ENCODE measurements at places on chromosomes 4 and X. TPM values are rescaled to one million over a fixed set of nuclear protein-coding genes. Genes with fewer than 3 reads are reported as not detected.

DNA sequence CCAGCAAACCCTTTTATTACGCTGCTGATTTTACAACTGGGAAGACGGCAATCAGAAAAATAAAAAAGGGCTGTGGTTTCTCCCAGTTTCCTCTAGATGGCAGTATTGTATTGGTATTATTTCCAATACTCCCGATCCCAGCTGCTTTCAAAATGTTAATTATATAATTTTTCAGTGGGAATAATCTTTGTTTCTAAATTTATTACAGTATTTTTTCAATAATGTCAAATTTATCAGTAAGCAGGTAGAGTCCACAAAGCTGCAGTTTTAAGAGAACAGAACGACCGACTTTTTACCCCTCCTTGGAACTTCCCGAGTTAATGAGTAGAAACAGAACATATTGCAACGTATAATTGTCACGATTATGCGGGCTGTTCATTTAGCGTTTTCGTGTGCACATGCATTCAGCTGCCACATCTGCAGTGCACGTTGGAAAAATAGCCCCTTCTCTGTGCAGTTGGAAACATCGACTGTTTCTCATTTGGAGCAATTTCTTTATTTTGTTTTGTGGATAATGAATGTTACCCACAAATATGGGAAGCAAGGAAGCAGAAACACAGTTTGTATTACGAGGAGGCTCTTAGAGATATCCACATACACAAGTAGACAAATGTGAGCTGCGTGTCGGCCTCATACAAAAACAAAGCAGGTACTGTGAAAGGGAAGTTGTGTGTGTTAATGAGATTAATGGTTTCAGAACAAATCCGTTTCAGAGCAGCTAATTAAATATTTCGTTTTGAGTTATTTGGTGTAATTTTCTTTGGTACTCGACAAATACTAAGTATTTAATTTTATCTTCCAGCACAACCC, 188.0 kb downstream of the STIM2 start:
- no peak for DNase-seq

DNA sequence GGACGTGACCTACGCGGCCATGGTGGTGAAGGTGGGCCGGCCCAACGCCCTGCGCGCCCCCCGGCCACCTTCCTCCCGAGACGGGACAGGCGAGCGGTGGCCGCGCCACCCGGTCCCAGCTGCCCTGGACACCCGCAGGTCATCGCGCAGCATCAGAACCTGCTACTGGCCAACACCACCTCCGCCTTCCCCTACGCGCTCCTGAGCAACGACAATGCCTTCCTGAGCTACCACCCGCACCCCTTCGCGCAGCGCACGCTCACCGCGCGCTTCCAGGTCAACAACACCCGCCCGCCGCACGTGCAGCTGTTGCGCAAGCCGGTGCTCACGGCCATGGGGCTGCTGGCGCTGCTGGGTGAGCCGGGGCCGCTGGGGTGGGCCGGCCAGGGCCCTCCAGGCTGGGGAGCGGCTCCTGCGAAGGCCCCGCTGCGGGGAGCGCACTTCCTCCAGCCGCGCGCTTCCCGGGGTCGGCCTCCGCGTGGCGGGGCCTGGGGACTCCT, 9.0 kb upstream of the SLC26A1 start:
- no peak for DNase-seq

GRCh38 chrX:38626296-38626695, 65.0 kb downstream of the TSPAN7 start:
- DNase-seq: no peak

DNA sequence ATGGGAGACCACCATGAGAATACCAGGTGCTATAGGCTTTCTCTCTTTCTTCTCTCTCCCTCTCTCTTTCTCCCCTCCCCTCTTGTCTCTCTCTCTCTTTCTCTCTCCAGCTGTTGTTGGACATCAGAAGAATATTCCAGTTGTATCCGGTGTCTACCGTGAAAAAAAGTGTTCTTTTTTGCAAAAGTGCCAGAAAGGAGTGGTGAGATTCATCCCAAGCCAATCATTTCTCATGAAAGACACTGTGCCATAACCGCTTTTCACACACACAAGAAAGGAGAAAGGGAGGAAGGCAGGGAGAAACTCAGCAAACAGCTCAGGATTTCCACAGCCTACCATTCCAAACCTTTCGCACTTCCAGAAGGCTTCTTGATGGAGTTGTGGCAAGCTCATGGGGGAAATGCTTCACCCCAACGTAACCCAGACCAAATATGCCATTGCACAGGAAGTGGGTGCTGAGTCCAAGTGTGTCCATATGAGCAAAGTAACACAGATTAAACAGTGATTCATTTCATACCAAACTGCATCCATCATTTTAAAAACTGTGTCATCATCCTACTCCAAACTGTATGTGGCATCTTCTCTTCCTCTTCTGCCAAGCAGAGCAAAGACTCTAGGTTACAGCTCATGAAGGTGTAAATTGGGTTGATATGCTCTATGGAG, 224.0 kb downstream of the APBB2 start:
- DNase-seq: no peak

DNA sequence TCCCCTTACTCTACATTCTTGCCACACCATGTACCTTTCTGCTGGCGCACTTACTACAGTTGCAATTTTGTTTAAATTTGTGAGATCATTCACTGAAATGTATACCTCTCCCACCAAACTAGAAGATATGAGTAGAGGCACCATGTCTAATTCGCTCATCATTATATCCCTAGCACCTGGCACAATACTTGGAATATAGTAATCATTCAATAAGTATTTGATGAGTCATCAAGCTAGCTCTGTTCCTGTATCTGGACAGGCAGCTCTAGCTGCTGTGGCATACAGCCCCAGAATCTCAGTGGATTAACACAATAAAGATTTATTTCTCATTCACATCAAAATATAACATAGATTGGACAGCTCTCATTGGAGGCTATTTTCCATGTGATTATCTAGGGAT, 245.9 kb downstream of the IDS start:
- DNase-seq: no peak

DNA sequence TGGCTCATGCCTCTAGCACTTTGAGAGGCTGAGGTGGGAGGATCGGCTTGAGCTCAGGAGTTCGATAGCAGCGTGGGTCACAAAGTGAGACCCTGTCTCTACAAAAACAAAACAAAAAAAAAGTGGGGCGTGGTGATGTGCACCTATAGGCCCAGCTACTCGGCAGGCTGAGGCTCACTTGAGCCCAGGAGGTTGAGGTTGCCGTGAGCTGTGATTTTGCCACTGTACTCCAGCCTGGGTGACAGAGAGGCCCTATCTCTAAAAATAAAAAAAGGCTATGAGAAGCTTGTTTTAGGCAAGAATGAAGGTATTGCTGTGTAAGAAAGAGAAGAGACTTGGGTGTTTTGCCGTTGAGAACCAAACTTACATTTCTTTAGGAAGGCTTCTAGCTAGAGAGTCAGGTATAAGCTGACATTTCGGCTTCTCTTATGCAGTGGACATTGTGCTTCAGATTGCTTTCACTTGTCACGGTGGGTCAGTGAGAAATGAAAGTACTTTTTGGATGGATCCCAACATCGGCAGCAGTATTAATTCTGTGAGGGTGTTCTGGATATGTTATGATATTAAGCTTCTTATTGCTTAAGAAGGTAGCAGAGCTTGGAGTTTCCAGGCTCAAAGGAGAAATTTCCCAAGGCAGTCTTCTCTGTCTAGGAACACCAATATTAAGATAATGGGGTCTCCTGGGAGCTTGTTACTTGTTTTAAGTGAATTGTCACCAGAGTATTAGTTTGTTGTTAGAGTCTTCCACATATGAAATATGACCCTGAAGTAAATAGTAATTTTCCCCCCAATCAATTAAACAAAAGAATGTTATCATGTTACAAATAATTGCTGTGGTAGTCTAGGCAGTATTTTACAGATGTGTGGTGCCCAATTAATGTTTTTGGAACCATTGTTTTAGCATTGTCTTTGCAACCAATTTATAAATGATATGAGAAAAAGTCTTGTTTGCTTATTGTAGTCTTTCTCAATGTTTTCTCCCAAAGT, 17.6 kb downstream of the TMEM131L start:
- no peak for DNase-seq

GRCh38 chr4:116499-116898, 7.8 kb upstream of the ZNF718 start:
- DNase-seq: no peak

GRCh38 chrX:71143508-71143907, 1.1 kb upstream of the NLGN3 start:
- DNase-seq: no peak

The TEX13B gene
- total RNA-seq: not detected

The TCEAL9 gene
- total RNA-seq: 3.2 TPM

The NKX1-1 gene
- not detected for total RNA-seq

- no peak for DNase-seq
These were observed 169.4 kb downstream of the MID1 start for GRCh38 chrX:10450959-10451355.

GRCh38 chr4:88818631-88819470, 121.2 kb upstream of the NAP1L5 start:
- DNase-seq: peak; percentile 37

DNA sequence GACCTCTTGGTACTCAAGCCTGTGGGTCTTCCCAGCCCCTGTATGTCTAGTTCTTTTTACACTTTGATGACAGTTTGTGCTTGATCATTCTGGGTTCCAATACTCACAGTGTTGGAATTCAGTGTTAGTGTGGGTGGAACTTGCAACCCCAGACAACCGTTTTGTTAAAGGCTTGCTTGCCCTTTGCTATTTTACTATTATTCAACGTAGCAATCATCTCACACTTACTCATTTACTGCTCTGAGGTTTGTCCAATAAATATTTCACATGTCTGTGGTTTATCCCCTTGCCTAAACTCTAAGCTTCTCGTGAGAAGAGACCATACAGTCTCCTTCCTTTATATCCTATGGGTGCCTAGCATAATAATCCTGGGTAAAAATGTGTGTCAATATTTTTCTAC, 15.3 kb downstream of the CCNG2 start:
- no peak for DNase-seq

GRCh38 chr4:73859614-73860088, 6.6 kb downstream of the PF4V1 start:
- no peak for DNase-seq

DNA sequence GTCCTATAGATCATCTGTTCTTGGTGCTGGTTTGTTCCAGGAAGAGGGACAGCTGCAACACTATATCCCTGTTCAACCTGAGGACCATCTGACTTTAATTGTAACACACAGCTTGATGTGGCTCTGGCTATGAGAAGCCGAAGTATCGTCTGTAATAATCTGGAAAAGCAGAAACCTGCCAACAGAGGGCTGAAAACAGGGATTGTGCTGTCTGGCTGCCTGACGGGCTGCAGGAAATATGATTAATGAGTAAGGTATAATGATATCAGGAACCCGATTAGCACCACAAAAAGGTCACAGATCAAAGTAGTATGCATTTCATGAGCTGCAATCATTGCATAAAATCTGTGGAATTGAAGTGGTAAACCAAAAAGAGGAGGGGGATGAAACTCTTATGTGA, 170.4 kb upstream of the MAB21L2 start:
- no peak for DNase-seq

The GABRA4 gene
- total RNA-seq: not detected

The JADE3 gene
- total RNA-seq: 0.43 TPM

- no peak for DNase-seq
These were observed 95.4 kb downstream of the SHOX start for GRCh38 chrX:725971-726370.

The UGT2B15 gene
- not detected for total RNA-seq

DNA sequence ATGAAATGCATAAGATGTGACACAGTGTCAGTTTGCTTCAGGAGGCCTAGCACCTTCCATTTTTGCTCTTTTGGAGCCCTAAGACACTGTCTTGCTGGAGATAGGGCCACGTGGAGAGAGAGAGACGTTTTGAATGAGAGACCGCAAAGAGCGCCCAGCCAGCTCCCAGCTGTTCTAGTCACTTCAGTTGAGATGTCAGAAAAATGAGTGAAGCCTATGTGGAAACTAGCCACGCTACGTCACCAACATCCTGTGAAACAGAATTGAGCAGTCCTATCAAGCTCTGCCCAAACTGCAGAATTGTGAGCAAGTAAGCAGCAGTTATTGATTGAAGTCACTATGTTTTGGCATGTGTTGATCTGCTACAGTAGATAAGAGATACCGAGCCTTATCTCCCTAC, 13.1 kb downstream of the GPR82 start:
- no peak for DNase-seq

- no peak for DNase-seq
These were observed 4.1 kb downstream of the DCK start for GRCh38 chr4:70997546-70997945.

Data from activated naive CD4-positive, alpha-beta T cell treated with anti-CD3 and anti-CD28 coated beads, Interleukin-2, amount 50 U/mL, for 72 hours (primary cell).